ENCODE measurements at places on chromosomes 3 and 15. TPM values are rescaled to one million over a fixed set of nuclear protein-coding genes. Genes with fewer than 3 reads are reported as not detected.

Gene SPESP1
- total RNA-seq = 3.0 TPM

Gene ACVR2B
- total RNA-seq = 1.3 TPM

Gene ARGFX
- total RNA-seq = not detected

Gene B3GALNT1
- total RNA-seq = 17.7 TPM

Gene ADAMTS17
- total RNA-seq = under 0.01 TPM

Gene ANKRD34C
- not detected for total RNA-seq

Gene AP3B2
- 0.64 TPM for total RNA-seq

Gene DAPK2
- 8.2 TPM for total RNA-seq

Gene PPM1L
- 0.97 TPM for total RNA-seq

Gene LAMB2
- 378 TPM for total RNA-seq

Gene ATXN7
- 14.7 TPM for total RNA-seq

- peak; percentile 32 for DNase-seq
These were observed 41.4 kb downstream of the CRTC3 start for GRCh38 chr15:90571063-90571541.

DNA sequence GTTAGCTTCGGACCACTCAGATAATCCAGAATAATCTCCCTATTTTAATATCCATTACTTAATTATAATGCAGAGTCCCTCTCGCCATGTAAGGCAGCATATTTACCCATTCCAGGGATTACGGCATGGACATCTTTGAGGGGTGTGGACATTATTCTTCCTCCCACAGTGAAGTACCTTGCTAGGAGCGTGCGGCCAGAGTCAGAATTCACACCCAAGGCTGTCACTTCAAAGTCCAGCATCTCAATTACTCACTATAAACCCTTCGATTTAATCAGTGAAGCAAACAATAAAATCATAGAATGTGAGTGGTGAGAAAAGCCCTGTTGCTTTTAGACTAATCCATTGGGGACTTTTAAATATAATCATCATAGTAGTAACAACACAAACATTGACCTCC lies 11.6 kb downstream of the SEMA6D start:
- no peak for DNase-seq

- DNase-seq = peak; percentile 49
These were observed 70.1 kb upstream of the MEF2A start for GRCh38 chr15:99495430-99496301.

DNA sequence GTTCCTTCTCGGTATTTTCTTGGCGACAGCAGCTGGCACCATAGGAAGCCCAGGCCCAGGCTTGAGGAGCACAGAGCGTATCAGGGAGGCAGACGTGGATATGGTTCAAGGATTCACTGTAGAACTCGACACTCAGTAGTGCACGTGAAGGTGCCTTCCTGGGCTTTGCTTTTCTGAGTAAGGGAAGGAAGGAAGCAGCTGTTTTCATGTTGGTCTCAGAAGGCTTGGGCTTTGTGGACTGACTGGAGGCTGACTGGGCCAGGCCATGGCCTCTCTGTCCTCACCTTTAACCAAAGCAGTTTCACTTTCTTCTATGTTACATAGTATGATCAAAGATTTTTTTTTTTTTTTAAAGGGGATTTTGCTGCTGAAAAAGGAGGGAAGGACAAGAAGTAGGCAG lies 6.9 kb upstream of the GHRL start:
- DNase-seq = peak; percentile 28

GRCh38 chr3:60932643-60933042 lies 318.6 kb downstream of the FHIT start:
- no peak for DNase-seq

DNA sequence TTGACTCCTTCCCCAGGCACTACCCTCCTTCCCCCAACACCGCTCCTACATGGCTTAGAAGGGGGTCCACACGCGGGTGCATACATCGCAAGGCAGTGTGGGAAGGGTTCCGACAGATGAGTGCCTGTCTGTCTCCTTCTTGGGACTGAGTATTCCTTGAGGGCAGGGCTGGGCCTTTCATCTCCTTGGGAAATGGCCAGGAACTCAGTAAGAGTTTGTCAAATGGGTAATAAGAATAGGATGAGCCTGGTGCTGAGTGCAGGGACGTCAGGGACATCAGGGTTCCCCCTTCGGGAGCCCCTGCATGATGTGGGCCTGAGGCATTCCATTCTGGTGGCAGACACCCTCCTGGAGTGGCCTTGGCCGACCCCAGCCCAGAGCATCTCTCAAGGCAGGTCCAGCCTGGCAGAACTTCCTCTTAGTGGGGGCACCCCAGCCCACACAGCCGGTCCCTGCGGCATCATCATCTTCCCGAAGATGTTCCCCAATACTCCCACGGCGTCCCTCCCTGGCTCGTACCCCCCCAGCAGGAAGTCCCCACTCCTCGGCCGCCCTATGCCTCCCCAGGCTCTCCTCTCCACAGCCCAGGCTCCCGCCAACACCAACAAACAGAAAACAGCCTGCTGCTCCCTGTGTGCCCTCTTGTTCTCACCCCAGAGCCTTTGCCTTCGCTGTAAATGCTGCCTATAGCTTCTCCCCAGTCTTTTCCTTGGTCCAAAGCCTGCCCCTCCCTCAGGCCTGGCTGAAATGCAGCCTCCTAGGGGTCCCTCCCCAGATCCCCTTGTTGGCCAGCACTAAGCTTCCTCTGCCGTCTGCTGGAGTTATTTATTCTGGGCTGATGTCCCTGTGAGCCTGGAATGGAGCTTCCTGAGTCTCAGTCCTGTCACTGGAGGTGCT lies 67.5 kb upstream of the LCTL start:
- DNase-seq = no peak

DNA sequence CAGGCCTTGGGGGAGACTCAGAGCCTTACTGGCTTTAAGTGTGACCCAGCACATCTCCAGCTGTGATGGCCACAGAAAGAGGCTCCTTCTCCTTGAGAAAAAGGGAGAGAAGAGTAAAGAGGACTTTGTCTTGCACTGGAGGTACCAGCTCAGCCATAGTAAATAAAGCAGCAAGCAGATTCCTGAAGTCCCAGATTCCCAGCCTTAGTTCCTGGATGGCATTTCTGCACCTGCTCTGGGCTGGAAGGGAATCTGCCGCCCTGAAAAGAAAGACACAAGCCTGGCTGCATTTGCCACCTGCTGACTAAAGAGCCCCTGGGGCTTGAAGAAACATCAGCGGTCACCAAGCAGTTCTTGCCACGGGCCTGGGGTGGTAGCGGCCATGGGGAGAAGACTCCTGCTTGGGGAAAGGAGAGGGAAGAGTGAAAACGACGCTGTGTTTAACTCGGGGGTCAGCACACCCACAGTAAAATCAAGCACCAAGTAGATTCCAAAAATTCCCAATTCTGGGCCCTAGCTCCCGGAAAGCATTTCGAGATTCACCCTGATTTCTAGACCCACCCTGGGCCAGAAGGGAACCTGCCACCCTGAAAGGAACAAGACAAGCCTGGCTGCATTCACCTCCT lies 24.2 kb upstream of the TNK2 start:
- DNase-seq = no peak

GRCh38 chr3:16423947-16424673 lies 89.4 kb downstream of the RFTN1 start:
- DNase-seq = no peak

DNA sequence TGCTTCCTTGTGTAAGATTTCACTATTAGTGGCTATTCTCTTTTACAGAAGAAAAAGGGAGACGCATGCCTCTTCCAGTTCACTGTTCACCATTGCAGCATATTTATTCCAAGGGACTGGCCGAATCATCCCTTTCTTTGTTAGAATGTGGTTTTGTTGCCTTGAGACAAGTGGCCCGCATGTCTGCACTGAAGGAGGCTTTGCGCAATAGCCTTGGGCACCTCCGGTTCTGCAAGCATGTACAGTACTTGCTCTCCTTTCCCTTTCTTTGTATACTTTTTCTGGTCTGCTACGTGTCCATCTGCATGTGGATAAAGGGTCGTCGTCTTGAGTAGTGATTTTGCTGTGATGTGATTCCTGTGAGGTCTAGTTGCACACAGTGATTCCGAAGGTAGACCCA lies 43.0 kb downstream of the FLNB start:
- DNase-seq = peak; percentile 90

DNA sequence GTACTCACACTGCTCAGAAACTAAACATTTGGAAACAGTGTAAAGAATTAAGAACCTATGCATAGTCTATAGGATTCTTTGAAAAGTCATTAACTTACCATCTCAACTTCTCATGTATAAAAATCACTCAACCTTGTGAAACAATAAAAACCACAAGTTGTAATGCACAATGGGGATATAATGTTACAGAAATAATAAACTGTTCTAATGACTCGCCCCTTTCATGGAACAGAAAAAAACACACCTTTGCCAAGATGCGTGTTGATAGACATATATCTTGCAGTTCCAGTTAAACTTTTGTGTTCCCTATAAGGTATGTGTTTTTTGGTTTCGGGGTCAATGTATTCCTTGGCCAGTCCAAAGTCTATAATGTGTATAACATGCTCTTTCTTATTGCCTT lies 50.8 kb upstream of the PPIB start:
- no peak for DNase-seq

- no peak for DNase-seq
These were observed 29.2 kb upstream of the UMPS start for GRCh38 chr3:124700880-124701684.

- no peak for DNase-seq
These were observed 1.0 kb downstream of the ULK3 start for GRCh38 chr15:74841891-74842373.

- no peak for DNase-seq
These were observed 95.1 kb upstream of the MEX3B start for GRCh38 chr15:82140886-82141285.

DNA sequence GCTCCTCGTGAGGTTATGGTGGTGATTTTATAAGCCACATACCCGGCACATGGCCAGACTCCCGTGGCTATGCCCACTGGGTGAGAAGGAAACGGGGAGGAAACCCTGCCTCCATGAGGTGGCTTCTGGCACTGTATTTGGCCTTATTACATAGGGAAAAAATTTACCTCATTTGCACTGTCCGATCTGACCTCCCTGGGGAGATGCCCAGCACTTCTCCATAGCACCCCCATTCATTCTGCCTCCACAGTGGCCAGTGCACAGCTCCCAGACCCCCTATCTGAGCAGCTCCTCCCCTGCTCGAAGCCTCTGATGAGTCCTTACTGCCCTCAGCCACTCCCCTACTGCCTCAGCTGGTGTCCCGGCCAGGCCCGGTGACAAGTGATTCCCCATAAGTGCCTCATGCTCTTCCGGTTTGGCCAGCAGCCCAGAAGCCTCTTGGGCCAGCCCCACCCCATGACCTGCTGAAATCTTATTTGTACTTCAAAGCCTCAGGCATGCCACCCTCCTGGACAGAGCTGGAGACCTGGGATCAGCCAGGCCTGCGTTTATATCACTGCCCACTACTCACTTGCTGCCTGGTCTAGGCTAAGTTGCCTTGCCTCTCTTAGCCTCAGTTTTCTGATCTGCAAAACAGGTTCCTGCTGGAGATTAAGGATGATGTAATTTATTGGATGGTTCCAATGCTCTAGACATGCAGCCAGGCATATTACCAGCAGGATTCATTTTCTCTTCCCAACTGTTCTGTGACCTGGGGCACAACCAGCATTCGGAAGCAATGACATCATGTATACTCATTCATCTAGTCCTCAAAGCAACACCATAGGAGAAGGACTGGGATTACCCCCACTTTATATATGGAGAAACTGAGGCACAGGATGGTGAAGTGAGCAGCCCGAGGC lies 30.6 kb upstream of the SLC6A6 start:
- peak; percentile 64 for DNase-seq

DNA sequence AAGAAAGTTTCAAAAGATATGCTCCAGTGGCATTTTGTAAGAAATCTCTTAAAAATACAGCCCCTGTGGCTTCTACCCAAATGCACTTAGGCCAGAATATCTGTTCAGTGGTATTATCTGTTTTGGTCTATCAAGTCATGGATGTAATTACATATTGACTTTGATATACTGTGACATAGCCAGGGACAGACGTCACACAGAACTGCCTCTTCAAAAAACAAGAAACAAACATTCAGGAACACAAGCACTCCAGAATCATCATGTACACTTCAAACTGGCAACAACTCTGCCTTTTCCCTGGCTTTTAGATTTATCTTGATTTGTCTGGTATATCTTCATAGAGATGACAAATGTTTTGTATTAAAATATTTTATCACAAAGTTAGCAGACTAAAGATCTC lies 240.3 kb downstream of the IL5RA start:
- DNase-seq = no peak

All from fibroblast of villous mesenchyme (primary cell).